Nephron progenitor cell (in vitro differentiated cells): ENCODE measurements at places on chromosomes 3 and 15.

DNA sequence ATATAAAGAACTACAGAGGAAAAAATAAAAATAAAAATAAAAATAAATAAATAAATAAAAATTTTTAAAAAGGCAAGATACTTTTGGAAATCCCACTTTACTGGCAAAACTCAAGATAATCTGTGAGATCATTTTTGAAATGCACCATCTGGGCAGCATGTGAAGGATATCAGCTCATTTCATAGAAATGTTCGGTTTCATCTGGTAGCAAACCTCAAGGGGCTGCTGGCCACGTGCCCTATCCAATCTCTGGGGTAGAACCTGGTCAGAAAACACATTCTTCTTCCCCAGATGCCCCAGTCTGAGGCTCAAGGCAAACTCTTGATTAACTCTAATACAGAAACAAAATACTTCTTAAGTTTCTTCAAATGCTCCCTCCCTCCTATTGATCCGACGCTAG lies 166.0 kb downstream of the FMN1 start:
- no peak for DNase-seq

- DNase-seq: no peak
Measured at GRCh38 chr3:87309601-87310000, 33.2 kb upstream of the POU1F1 start.

DNA sequence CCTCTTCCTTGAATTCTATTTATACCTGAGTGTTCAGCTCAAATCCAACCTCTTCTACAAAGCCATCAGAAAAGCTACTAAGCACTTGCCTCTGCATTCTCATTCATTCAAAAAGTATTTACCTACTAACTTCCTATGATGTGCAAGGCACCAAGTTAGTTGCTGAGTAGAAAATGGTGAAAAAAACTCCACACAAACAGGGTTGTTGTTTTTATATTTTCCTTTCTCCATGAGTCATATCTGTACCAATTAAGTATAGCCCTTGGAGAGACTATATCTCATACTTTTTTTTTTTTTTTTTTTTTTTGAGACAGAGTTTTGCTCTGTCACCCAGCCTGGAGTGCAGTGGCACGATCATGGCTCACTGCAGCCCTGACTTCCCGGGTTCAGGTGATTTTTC lies 67.7 kb downstream of the IGF2BP2 start:
- DNase-seq: no peak

- no peak for DNase-seq
Measured at GRCh38 chr3:24963762-24964625, 464.1 kb upstream of the RARB start.

- no peak for DNase-seq
Measured at GRCh38 chr3:2944628-2945027, 165.5 kb downstream of the IL5RA start.

- DNase-seq: no peak
Measured at GRCh38 chr15:43487271-43487895, 5.6 kb downstream of the TP53BP1 start.

DNA sequence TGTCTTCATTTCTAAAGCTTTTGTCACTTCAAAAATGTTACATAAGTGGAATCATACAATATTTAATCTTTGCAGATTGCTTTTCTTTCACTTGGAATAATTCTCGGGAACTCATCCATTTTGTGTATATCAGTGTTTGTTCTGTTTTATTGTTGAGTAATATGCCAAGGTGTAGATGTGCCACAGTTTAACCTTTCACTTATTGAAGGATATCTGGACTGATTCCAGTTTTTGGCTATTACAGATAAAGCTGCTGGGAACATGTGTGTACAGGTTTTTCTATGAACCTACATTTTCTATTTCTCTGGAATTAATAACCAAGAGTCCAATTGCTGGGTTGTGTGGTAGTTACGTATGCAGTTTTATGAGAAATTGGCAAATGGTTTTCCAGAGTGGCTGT lies 334.9 kb downstream of the PTPRG start:
- no peak for DNase-seq

- DNase-seq: no peak
Measured at GRCh38 chr3:126355251-126355650, 2.0 kb downstream of the KLF15 start.

DNA sequence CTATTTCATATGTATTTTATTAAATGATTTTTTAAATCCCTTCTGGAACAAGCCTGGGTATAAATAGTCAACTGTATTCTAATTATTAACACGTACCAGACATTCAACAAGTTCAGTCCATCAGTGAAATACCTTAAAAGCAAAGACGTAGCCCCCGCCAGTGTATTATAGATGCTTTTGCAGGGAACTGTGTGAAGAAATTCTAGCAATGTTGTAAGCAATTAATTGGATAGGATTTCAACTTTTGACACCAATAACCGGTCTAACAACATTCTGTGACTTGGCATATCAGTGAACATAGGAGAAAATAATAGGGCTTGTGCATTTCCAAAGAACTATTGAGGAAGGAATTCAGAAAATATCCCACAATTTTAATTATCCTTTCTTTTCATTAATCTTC lies 67.2 kb upstream of the TGFBR2 start:
- no peak for DNase-seq

DNA sequence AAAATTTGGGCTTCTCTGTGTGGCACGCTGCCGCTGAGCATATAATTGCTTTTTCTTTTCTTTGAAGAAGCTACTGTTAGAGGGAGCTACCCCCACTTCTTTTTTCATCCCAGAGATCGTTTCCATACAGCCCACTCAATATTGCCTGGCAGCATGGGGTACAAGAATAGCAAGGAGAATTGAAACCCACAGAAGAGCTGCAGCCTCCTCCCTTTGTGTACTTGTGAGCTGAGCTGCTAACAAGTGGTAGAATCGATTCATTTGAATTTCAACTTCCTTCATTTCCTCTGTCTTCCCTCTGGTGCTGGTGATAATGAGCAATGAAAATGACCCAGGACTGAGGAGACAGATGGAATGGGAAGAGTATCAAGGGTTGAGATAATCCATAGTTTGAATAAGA lies 64.9 kb downstream of the LRRC3B start:
- no peak for DNase-seq

- DNase-seq: no peak
Measured at GRCh38 chr15:58992181-58992580, 4.7 kb downstream of the RNF111 start.

DNA sequence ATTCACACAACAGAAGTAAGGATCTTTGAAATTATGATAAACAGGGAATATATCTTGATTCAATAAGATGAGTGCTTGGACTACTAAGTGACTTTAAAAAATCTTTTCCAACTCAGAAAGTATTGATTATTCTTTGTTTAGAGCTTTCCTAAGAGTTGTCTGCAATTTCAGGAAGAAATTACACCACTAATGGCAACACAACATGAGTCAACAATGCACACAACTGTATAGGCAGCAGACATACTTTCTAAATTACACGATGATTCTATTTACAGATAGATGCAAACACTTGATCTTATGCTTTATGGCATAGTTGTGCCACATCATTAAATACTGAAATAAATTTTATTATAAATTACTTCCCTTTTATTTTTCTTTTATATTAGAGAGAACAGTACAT lies 4.4 kb downstream of the NAA50 start:
- no peak for DNase-seq
